Activated CD4-positive, alpha-beta T cell treated with anti-CD3 and anti-CD28 coated beads for 24 hours (primary cell): ENCODE measurements at places on chromosomes 16 and 17.

- no peak for DNase-seq
These were observed 53.2 kb downstream of the NDEL1 start for GRCh38 chr17:8488901-8489300.

- DNase-seq = no peak
These were observed 12.1 kb downstream of the CA5A start for GRCh38 chr16:87924041-87924810.

- DNase-seq = peak; percentile 34
These were observed 5.7 kb downstream of the ZNF319 start for GRCh38 chr16:57994778-57995177.

DNA sequence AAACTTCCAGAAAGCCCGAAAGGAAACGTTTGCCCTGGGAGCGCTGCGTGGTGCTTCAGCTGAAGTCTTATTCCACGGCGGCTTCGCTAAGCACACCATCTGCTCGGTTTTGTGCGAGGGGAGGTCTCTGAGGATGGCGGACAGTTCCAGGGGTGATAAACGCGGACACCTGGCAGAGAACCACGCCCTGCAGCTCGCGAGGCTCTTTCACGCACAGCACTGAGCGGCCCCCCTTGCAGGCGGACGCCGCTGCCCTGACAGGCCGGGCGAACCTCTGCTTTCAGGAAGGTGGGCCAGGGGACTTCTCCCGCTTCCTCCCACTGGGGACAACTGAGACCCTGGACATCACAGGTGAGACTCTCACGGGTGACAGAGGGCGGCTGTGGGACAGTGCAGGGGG, 3.7 kb downstream of the MVD start:
- no peak for DNase-seq

DNA sequence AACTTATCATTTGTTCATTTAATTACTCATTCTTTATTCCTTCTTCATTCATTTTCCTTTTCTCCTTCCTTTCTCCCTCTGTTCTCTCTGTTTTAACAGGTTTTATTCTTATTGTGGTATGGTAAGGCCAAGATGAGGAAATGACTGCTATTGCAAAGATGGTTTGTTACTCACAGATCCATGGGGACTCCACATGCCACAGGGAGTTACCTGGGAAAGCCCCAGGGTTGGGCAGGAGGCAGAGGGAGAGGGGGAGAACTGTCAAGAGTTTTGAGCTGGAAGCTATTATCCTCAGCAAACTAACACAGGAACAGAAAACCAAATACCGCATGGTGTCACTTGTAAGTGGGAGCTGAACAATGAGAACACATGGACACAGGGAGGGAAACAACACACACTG, 453.3 kb downstream of the WWOX start:
- no peak for DNase-seq

DNA sequence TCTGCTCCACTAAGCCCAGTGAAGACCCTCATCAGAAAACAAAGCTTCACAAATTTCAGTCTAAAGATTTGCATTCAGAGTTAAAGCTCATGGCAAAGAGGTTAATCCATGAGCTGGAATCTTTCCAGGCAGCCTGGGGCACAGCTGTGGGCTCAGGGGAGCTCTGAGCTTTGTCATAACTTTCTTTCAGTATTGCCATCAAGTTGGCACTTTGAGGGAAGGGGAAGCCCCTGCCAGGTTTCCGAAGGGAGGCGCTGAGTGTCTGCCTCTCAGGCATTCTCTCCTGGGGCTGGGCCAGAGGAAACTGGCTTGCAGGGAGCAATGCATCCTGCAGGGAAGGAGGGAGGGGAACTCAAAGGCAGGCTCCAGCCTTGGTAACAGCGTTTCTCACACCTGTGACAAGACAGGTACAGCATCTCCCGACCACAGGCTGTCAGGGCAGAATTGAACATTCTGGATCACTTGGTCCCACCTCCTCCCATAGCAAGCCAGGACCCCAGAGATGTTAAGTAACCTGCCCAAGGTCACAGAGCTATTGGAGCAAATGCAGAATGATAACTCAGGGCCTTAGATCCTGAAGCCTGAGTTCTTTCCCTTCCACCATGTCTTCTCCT, 3.9 kb downstream of the LPO start:
- no peak for DNase-seq

- no peak for DNase-seq
These were observed 644 bp downstream of the QRICH2 start for GRCh38 chr17:76307299-76307965.

GRCh38 chr16:55711959-55712876, 56.4 kb downstream of the SLC6A2 start:
- peak; percentile 54 for DNase-seq

- no peak for DNase-seq
These were observed 22.7 kb upstream of the DBNDD1 start for GRCh38 chr16:90041896-90042473.

- DNase-seq = no peak
These were observed 710.1 kb downstream of the KCNJ2 start for GRCh38 chr17:70879401-70879800.

GRCh38 chr16:87701505-87701921, 64.3 kb downstream of the KLHDC4 start:
- DNase-seq = no peak

DNA sequence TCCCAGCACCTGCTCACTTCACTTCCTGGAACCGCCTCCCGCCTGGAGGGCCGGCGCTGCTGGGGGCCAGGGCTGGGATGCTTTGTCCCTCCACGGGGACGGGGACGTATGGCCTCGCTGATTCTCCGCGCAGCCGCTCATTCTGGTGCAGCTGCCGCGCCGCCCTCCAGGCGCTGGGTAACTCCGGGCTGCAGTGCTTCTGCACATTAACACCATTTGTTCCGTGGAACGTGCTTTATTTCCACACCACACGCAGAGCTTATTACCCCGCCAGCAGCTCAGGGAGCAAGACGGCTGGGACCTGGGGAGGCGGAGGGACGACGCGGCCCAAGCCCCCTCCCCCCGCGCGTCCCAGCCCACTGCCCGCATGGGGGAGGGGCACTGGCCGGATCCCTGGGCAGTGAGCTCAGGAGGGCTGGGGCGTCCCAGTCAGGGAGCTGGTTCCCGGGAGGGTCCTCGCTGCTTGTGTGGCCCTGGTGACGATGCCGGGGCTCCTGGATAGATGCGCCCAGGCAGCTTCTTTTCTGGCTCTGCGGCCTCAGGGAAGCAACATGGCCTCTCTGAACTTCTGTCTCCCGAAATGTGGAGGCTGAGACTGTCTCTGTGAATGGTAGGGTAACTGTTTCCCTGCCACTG, 45.4 kb upstream of the ACSF3 start:
- DNase-seq = no peak

DNA sequence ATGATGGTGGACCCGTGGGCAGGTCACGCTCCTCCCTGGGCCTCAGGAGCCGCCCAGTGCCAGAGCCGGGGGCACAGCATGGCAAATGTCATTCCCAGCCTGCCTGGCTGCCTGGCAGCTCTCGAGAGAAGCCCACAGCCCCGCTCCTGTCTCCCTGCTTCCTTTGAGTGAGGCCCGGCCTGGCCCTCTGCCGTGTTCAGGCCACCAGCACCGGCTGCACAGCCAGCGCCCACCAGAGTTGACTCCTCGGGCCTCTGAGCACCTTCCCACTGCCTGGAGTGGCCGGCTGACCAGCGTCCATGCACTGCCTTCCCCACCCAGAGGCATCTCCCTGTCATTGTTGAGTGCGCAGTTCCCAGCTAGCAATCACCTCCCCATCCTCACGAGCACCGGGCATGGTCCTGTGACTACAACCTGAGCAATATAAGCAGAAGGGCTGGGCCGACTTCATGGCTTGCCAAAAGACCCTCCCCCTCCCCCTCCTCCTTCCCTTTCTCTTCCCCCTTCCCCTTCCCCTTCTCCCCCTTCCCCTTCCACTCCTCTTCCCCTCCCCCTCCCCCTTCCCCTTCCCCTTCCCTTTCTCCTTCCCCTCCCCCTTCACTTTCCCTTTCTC, 11.9 kb upstream of the SLC38A10 start:
- no peak for DNase-seq

DNA sequence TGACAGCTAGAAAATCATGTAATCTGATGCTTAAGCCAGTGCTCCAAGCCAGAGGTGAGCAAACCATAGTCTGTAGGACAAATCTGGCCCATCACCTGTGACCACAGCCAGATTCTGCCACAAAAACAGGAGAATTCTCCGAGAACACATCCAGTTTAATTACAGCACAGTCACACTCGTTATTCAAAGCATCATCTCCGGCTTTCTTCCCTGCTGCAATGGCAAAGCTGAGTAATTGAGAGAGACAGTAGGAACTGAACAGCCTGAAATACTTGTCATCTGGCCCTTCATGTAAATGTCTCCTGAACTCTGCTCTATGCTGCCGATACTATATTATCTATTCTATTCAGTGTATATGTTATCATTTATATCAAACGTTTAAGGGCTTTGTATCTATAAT, 121.4 kb upstream of the FOXF1 start:
- DNase-seq = no peak
